Mesenchymal stem cell (in vitro differentiated cells and primary cell): ENCODE measurements at places on chromosomes 4 and X.

DNA sequence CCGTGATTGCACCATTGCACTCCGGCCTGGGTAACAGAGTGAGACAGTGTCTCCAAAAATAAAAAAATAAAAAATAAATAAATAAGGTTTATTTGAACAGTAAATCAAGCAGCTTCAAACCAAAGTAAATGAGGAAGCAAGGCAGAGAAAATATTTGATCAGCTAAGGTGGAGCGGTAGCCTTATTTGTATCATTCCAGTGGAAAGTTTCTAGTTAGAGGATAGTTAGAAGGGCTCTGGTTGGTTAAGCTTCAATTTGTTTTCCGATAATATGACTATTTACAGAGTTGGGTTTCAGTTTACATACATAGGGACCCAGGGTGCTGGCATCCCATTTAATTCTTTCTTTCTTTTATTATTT lies 21.8 kb upstream of the OPHN1 start:
- H3K27ac ChIP-seq = no peak overlapping the region
- H3K36me3 ChIP-seq = no peaks in the 10 kb centered on the region
- DNase-seq = no peak
- no peaks in the 10 kb centered on the region for H3K4me1 ChIP-seq
- H3K27me3 ChIP-seq = no peaks in the 10 kb centered on the region
- H3K4me3 ChIP-seq = no peak overlapping the region

- H3K4me1 ChIP-seq = peaks cover 6% of the 10 kb centered on the region
- peaks cover 45% of the 10 kb centered on the region for H3K27me3 ChIP-seq
- H3K36me3 ChIP-seq = no peaks in the 10 kb centered on the region
- no peak for DNase-seq
These were observed 59.9 kb upstream of the WDR17 start for GRCh38 chr4:176005766-176006165.

- DNase-seq = peak; percentile 8
- H3K4me3 ChIP-seq = peak overlapping the region; percentile 81
- peaks cover 2% of the 10 kb centered on the region for H3K4me1 ChIP-seq
- H3K36me3 ChIP-seq = no peaks in the 10 kb centered on the region
- no peak overlapping the region for H3K27ac ChIP-seq
These were observed 38.0 kb downstream of the MAGEE2 start for GRCh38 chrX:75746891-75747639.

GRCh38 chrX:134776342-134776741 lies 118.1 kb upstream of the PLAC1 start:
- no peak for DNase-seq
- no peaks in the 10 kb centered on the region for H3K4me1 ChIP-seq
- H3K36me3 ChIP-seq = peaks cover 2% of the 10 kb centered on the region
- no peak overlapping the region for H3K4me3 ChIP-seq

DNA sequence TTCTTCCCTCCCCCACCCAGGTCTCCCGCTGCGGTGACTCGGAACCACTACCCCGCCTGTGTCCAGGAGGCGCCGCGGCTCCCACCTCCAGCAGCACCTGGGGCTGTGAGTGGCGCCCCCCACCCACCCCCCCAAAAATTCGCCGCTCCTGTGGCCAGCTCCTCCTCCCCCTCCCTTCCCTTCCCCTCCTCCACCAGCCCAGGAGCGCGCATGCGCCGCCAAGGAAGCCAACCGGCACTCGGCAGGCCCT lies 278 bp downstream of the CLOCK start:
- H3K4me1 ChIP-seq = no peaks in the 10 kb centered on the region
- peak overlapping the region; percentile 80 for H3K4me3 ChIP-seq
- H3K27me3 ChIP-seq = no peaks in the 10 kb centered on the region

DNA sequence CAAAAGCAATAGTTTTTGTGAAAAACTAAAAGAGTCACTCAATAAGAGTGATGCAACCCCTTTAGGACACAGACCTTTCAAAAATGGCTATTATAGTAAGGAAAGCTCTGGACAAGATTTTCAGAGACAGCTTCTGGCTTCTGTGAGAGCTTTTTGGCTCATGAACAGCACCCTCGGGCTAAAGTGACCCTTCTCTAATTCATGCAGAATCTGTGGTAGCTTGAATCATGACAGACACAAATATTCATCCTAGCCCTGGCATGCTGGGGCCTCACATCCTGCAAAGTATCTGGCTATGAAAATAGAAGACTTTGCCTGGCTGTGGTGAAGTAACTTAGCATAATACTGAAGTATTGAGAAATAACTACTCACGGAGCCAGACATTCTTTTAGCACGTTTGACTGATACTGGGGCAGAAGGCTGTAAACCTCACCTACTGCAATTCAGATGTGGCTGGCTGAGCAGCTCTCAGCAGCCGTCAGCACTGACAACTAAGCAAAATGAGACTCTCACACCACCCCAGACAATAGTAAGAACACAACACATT lies 327.3 kb downstream of the MAPK10 start:
- no peak overlapping the region for H3K4me3 ChIP-seq
- peak overlapping the region; percentile 93 for H3K27ac ChIP-seq
- peaks cover 7% of the 10 kb centered on the region for H3K4me1 ChIP-seq
- H3K27me3 ChIP-seq = no peaks in the 10 kb centered on the region

GRCh38 chr4:62912531-62912930 lies 1496.7 kb downstream of the TECRL start:
- H3K27me3 ChIP-seq = no peaks in the 10 kb centered on the region
- no peaks in the 10 kb centered on the region for H3K36me3 ChIP-seq
- no peak overlapping the region for H3K4me3 ChIP-seq
- DNase-seq = no peak

GRCh38 chrX:9163214-9163709 lies 129.3 kb upstream of the FAM9B start:
- no peaks in the 10 kb centered on the region for H3K27me3 ChIP-seq
- H3K4me3 ChIP-seq = no peak overlapping the region
- H3K27ac ChIP-seq = peak overlapping the region; percentile 45

DNA sequence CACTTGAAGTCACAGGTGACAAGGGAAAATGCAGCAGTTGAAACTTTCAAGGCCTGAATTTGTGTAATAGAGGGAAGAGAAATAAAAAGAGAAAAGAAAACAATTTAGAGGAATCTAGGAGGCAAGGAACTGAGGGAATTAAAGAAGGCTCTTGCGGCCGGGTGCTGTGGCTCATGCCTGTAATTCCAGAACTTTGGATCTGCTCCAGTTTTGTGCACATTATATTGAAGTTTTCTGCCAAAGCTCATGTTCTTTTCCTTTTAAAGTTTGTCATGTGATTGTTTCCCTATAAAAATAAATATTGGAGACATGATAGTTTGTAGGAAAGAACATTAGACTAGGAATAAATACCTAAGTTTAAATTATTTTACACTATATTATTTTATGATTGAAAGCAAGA lies 433.9 kb upstream of the CPEB2 start:
- no peak overlapping the region for H3K4me3 ChIP-seq
- H3K27ac ChIP-seq = no peak overlapping the region
- H3K27me3 ChIP-seq = no peaks in the 10 kb centered on the region
- no peaks in the 10 kb centered on the region for H3K36me3 ChIP-seq

- no peaks in the 10 kb centered on the region for H3K4me1 ChIP-seq
- H3K27ac ChIP-seq = no peak overlapping the region
- H3K36me3 ChIP-seq = no peaks in the 10 kb centered on the region
- H3K27me3 ChIP-seq = no peaks in the 10 kb centered on the region
- no peak for DNase-seq
- H3K4me3 ChIP-seq = no peak overlapping the region
These were observed 452.0 kb downstream of the GBA3 start for GRCh38 chr4:23144707-23145106.

DNA sequence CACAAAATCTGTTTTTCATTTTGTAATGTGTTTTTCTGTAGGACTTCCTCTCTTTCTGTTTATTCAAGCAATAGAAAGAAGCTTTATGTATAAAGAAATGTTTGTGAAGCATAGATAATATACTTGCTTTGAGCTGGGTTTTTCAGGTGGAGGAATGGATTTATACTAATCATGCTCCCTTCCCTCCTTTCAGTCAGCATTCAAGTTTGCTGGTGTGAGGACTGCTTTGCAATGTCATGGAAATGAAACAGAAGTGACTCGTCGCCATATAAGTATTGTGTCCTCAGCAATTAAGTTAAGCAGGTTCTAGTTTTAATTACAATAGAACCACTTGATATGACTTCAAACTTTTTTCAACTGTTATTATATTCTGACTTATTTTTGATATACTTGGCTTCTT lies 1447.1 kb downstream of the PCDH19 start:
- H3K4me1 ChIP-seq = no peaks in the 10 kb centered on the region
- H3K27ac ChIP-seq = no peak overlapping the region
- no peak for DNase-seq
- H3K27me3 ChIP-seq = peaks cover 2% of the 10 kb centered on the region

DNA sequence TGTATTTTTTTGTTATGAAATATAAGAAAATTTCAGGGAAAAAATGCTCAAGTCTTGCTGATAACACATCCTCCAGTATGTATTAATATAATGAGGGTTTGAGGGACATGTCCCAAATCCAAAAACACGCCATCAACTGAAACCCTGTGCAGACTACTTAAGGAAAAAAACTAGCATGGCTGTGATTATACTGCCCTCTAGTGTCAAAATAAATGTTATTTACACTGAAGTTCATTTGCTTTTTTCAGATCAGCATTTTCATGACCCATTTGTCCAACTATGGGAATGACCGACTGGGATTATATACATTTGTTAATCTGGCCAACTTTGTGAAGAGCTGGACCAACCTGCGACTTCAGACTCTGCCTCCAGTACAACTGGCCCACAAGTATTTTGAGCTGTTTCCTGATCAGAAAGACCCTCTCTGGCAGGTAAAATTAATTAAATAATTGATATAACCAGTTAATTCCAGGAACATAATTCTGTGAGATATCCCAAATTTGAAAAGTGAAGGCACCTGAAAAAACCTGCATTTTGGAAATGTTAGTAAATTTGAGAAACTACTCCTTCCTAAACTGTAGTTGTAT lies 128.5 kb downstream of the PRSS12 start:
- H3K4me1 ChIP-seq = no peaks in the 10 kb centered on the region
- peak; percentile 73 for DNase-seq
- no peak overlapping the region for H3K4me3 ChIP-seq
- no peaks in the 10 kb centered on the region for H3K36me3 ChIP-seq
